Stimulated activated CD8-positive, alpha-beta memory T cell treated with anti-CD3 and anti-CD28 coated beads, Interleukin-15, amount 100 ng/mL, for 24 hours (primary cell): ENCODE measurements at places on chromosomes 4 and X.

DNA sequence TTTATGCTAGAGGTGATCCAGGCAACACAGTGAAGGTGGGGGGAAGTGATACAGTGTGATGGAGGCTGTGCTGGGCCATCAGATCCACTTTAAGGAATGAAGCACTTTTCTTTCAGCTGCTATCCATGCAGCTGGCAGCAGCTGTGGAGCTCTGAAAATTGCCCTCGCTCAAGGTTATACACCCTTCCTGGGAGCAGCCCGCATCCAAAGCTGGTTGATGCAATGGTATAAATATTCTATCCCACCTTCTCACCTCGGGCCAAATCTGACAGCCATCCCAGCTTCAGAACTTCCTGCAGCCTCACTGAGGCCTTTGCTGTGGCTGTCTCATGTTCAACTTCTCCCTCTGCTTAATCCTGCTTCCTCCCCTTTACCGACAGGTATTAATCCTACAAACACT lies 18.6 kb downstream of the CXCL13 start:
- no peak for DNase-seq

DNA sequence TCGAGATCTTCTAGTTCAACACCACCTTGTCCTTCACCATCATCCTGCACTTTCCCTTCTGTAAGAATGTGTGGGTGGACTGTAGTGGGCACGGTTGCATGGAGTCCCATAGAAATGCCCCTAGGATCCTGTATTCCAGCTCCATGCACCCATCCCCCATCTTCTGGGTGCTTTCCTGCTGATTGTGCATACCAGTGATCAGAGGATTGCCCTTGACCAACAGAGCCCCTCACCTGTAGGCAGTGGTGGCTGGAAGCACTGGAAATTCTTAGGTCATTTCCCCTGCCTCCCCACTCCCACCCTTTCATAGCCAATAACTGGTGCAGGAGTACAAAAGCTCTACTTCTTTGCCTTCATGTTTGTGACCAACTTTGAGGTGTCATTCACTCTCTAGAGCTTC lies 213.4 kb upstream of the ARSJ start:
- DNase-seq = no peak

GRCh38 chr4:92074839-92075238 lies 228.9 kb upstream of the GRID2 start:
- no peak for DNase-seq

DNA sequence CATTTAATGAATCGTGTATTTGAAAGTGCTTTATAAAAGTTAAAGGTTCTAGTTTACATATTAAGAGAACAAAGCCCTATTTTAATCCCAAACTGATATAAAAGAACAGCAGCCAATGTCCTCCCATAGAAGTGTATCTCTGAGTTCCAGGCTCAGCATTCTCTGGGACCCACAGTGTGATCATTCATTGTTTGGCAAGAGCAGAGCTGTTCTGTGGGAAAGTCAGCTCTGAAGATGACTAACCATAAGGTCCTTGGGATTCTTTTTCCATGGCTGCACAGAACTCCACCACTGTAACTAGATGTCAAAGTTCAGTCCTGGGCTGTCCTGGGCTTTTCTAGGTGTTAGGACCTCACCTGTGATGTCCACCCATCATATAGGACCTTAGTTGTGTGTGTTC lies 157.0 kb upstream of the TLL1 start:
- no peak for DNase-seq

DNA sequence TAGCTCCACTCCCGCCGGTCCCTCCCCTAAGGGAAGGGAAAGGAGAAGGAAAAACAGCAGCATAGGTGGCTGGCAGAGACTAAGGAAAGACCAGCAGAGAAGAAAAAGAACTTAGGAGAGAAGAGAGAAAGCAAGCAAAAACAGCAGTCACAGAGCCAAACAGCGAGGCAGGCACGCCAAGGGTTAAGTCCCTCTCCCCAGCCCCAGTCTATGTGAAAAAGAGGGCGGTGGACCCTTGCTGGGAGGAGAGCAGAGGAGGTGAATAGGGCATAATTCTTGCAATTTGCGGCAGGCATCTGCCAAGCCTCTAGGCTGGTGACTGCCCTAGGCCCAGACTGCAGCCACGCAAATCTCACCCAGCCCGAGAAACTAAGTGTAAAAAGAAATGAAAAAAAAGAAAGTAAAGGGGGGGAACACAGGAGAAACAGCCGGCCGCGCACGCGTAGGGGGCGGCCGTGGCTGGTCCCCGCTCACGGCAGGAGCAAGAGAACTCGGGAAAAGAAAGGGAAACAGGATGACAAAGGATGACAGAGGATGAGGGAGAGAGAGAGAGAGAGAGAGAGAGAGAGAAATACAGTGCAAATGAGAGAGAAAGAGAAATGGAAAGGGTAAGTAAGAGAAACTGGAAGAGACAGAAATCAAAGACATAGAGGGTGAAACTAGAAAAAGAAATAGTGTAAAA lies 48.6 kb downstream of the MAGEA9 start:
- DNase-seq = no peak

DNA sequence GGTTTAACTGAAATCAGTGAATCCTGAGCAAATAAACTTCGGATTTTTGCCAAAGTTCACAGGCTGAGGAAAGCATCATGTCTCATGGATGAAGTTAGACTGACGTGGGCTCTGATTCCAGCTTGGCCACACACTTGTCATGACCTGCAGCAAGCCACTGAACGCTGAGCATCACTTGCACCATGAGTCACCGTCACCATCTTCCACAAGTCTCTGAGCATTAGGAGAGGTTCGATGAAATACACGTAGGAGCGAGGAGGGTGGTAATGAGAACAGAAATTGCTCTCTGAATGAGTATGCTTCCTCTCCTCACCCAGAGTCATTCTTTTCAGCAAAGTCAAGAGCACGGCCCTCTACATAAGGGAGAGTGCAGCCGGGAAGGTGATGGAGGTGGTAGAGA lies 3.8 kb upstream of the TRIML2 start:
- DNase-seq = no peak

GRCh38 chr4:164293203-164293602 lies 460.7 kb upstream of the SMIM31 start:
- no peak for DNase-seq

GRCh38 chr4:25870081-25870480 lies 7.3 kb upstream of the SEL1L3 start:
- no peak for DNase-seq

- DNase-seq = no peak
Observed at GRCh38 chr4:48079972-48080391, 54.1 kb downstream of the TXK start.

DNA sequence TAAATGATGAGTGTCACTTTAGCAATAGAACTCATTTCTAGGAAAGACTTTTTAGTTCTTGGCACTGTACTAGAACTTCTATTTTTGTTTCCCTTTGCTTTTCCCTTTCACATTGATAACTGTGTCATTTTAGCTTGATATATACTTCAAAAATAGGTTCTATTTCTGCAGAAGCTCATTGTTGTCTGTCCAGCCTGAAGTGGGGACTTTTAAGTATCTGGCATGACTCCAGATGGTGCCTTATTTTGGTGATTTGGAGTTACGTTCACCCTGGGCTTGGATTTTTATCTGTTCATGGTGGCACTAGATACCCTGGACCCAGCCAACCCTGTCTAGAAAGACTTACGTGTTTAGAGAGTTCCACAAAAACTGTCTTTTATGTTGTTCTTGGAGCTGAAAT lies 3.4 kb downstream of the ABHD18 start:
- no peak for DNase-seq

DNA sequence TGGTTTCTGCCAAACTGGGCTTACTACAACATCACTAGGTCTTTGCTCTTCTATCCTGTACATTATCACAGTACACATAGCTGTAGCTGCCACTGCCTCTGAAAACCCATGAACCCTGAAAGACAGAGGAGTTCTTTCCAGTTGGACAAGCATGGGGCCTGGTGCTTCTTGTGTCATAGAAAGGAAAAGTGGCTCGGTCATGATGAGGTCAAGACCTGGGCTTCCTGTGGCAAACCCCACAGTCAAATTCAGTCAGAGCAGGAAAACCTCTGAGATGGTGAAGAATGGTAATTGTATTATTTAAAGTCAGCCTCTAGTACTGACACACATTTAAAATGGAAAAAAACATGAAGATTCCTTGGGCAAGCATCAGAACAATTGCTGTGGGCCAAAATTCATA lies 133.3 kb upstream of the PRPS2 start:
- no peak for DNase-seq
